ENCODE measurements at places on chromosomes 6 and 20.

- DNase-seq: no peak
These were observed 9.8 kb upstream of the DEF6 start for GRCh38 chr6:35287671-35288396.

GRCh38 chr6:85424981-85425380 is 24.9 kb upstream of the NT5E start:
- DNase-seq: no peak

- no peak for DNase-seq
These were observed 93.6 kb downstream of the NCR2 start for GRCh38 chr6:41428996-41429421.

DNA sequence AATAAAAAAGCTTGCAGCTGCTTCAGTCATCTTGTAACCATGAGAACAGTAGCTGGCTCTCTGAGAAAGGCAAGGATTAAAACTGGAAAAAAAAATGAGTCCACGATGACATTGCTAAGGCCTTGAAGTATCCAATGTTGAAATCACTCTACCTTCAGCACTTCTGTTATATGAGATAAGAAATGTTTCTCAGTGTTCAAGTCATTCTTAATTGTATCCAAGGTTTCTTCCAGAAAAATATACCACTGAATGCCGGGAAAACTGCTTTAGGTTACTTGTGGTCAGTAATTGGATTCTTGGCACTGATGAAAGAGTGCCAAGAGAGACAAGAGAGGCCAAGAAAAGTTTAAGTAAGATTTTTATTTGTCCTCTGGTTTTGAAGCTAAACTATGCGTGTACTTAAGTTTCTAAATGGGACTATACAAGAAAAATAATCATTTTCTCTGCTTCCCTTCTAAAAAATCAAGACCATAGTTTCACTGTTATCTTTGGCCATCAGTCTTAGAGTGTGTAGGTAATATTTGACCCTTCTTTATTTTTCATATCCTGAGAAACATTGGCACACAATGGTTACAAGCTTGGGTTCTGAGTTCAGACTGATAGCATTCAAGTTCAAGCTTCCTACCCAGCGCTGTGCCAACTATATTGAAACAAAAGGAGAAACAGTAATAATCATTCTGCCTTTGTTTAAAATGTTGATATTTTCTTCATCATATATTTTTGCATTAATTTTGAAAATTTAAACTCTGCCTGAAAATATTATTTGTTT is 84.6 kb downstream of the TRDN start:
- no peak for DNase-seq

- DNase-seq: no peak
These were observed 100.0 kb downstream of the ATG5 start for GRCh38 chr6:106225581-106225980.

DNA sequence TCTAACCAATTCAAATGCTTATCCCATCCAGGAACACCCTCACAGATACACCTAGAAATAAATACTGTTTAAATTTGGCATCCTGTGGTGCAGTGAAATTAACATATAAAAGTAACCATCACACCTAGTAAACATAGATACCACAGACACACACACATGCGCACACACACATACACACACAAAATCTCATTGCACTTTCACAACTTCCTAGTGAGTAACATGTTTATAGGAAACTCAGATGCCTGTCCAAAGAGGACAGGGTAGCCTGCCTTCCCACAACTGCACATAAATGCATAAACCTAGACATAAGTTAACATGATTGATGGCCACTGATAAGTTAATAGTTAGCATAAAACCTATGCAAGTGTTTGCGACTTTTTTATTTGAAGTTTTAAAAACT is 56.8 kb downstream of the LRRC1 start:
- DNase-seq: no peak

DNA sequence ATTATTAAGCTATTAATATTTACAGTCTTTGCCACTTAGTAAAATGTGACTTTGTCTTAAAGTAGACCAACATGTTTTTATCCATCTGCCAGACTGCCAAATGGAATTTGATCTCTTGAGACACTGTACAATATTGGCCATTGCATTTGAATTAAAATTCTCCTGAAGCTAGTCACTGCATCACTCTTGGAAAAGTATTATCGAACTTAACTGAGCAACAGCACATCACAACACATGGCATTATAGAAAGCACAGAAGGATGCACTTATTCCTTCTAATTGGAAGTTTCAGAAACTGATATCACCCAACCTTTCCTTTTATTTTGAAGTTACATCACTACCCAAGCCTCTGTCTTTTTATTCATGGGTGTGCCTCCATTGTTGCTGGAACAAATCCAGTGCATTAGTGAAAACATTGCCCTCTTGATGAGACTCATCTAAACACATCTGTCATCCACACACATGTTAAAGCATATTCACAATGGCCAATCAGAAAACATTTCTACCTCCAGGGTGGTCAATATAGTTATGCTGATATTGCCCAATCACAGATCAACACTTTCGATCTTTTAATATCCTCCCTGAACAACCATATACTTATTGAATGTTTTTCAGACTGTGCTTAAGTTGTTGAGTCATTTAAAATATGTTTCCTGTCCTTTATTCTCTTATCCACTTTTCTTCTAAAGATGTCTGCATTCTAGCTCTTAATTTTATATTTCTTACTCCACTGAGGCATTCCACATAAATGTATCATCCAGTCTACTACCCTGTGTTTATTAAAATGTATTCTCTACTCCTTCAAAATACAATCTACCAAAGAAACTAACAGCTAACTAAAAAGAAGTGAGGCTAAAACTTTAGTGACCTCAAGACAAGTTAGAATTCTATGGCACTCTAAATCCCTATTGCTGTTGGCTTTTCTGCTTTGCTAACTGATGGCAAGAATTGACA is 535.0 kb downstream of the RFPL4B start:
- DNase-seq: no peak

- no peak for DNase-seq
These were observed 36.4 kb upstream of the PMEPA1 start for GRCh38 chr20:57746201-57746600.

GRCh38 chr6:35774116-35774794 is 2.1 kb upstream of the CLPSL2 start:
- no peak for DNase-seq

GRCh38 chr6:110216140-110216539 is 35.9 kb downstream of the CDC40 start:
- peak; percentile 71 for DNase-seq

- DNase-seq: no peak
These were observed 12.6 kb downstream of the MCM3 start for GRCh38 chr6:52271852-52272460.

GRCh38 chr20:50138479-50139393 is 14.8 kb downstream of the PEDS1 start:
- peak; percentile 90 for DNase-seq

All from putamen (tissue), 1 donor.